ENCODE measurements at places on chromosomes 4 and X. TPM values are rescaled to one million over a fixed set of nuclear protein-coding genes. Genes with fewer than 3 reads are reported as not detected.

Gene PKD2
- total RNA-seq: 17.3 TPM

Gene IL9R
- 4.5 TPM for total RNA-seq

DNA sequence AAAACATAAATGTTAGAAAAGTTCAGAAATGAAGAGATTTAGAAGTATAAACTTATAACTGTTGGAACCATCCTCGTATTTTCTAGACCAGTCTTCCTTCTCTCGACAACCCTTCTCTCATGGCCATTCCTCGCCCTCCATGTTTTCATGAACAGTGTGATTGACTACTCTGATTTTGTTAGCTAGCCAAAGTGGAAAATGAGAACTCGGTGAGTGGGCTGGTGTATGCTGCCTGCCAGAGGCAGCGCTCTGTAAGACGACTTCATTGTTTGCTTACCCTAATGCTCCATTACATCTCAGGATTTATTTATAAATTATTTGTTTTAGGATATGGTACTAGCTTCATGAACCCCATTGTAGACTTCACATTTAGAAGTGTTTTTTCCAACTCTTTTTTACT lies 153.0 kb downstream of the CBR4 start:
- no peak for DNase-seq

Gene DGAT2L6
- not detected for total RNA-seq

DNA sequence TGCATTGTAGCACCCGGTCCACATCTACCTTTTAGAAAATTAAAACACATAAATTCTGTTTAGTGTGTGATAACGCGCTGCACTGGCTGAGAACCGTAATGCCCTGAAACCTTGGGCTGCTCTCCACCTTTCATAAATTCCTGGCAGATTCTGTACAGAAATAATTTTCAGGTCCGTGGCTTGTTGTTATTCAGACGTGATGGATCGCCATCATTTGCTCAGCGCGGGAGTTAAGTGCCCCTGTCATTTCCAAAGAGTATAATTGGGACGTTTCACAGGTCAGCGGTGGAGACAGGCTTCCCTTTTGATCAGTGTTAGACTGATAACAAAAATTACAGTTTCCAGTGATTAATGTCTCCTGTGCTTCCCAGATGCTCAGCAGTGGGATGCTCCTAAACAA lies 16.5 kb downstream of the UVSSA start:
- no peak for DNase-seq

Gene TENM3
- not detected for total RNA-seq

DNA sequence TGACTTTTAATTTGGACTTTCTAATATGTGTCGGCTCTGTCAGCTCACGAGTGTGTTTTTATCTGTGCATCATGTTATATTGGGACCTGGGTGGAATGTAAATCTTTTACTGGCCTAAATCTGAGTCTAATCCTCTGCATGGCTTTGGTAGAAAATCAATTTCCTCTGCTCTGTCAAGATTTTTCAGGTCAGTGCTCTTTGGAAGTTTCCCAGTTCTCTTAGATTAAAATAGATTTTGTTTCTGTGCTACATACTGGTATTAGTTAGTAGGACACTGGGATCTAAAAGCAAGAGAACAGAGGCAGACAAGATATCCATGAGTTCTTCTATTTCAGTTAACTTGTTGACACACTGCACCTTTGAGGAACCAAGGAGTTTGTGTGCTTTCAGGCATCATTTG lies 39.7 kb downstream of the REPS2 start:
- no peak for DNase-seq

Gene GPAT3
- 2.4 TPM for total RNA-seq

Gene DUSP21
- not detected for total RNA-seq

- DNase-seq: no peak
Measured at GRCh38 chr4:6889101-6889735, 20.4 kb upstream of the TBC1D14 start.

GRCh38 chr4:149638073-149638472 lies 177.6 kb downstream of the IQCM start:
- DNase-seq: no peak

- no peak for DNase-seq
Measured at GRCh38 chr4:39936565-39937418, 40.9 kb downstream of the PDS5A start.

DNA sequence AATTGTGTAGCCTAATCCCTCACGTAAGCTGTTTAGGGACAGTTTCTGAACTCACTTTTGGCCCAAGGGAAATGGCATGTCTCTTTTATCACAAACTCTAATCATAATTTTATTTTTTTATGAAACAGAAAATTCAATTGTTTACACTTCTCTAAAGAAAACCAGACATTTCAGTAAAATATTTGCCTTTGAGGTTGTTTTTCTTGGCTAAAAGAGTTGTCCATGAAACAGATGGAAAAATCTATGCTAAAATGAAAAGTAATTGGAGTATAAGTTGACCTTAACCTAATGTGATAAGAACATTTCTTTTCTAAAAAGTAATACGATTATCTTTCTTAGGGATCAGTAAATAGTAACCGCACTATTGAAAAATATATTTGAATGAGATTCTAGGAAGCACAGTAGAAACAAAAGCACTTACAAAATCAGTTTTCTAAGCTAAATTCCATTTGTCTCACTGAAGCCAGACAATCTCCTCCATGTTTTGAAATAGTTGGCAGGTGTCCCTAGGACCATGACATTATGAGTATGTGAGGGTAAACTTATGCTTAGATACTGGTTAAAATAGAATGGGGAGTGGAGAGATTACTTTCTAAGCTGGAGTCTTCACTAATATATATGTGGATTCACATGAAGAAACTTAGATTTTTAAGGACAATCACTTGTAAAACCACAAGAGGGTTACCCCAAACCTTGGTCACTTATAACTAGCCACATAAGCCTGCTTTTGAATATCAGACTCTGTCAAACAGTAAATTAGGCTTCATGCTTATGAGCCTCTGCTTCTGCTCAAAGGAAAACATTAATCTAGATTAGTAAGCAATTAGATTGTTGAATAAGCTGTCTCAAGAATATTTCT lies 20.1 kb upstream of the TET2 start:
- no peak for DNase-seq

GRCh38 chr4:122700178-122700725 lies 32.3 kb upstream of the BBS12 start:
- no peak for DNase-seq

Gene GNPDA2
- 8.3 TPM for total RNA-seq

DNA sequence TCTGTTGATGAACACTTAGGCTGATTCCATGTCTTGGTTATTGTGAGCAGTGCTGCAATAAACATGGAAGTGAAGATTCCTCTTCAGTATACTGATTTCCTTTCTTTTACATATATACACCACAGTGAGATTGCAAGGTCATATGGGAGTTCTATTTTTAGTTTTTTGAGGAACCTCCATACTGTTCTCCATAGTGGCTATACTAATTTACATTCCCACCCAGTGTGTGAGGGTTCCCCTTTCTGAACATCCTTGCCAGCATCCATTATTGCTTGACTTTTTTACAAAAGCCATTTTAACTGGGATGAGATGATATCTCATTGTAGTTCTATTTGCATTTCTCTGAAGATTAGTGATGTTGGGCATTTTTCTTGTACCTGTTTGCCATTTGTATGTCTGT lies 80.5 kb upstream of the GALNT7 start:
- DNase-seq: no peak

DNA sequence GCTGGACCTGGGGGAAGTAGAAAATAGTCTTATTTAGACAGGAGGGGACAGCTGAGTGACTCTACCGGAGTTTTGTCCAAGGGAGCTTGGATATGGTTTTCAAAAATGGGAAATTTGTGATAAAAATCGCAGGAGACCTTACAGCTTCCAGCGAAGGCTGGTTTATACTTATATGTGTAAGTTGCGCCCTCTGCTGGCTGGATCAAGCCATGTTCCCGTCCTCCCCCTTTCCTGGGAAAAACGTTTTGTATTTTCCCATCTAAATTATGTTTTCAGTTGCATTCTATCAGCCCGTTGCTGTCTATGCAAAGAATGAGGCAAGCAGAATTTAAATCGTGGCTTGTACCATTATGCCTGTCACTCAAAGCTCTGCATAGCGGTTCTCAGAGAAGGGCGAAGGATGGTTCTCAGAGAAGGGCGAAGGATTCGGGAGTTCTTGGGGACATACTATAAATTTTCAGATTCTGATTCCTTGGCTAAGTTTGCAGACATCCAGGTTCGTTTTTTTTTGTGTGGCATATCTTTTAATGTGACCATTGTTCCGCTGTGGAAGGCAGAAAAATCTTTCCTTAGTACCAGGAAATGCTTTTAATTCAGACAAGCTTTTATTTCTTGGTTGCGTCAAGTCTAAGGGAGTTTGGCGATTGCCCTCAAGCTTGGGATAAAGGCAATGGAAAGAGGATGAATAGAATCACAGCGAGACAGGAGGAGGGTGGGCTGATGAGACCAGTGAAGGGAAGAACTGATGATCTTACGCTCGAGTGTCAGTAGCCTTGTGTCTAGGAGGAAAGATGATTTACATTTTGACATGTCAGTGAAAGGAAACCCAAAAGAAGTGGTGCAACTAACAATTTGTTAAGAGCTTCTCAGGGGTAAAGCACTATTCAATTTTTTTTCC lies 128.5 kb upstream of the ARX start:
- peak; percentile 8 for DNase-seq

DNA sequence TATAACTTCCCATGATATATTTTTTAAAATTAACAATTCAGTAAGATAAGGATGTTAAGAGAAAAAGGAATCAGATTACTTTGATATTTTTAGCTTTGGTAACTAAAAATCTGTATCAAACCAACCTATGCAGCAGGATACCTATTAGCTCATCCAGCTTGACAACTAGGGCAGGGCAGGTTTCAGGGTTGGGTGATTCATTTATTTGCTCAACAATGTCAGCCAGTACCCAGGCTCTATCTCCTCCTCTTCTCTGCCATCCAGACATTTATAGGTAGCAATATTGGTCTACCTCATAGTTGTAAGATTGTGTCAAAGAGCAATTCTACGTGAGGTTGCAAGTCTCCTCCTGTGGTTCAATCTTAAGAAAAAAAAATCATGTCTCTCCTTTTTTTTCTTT lies 421.9 kb downstream of the ANKRD50 start:
- DNase-seq: no peak

Gene IBSP
- total RNA-seq: not detected

Gene HTN3
- total RNA-seq: not detected

Gene SLC38A5
- 23.3 TPM for total RNA-seq

Gene RHOXF1
- total RNA-seq: 4.7 TPM

All from CD4-positive, CD25-positive, alpha-beta regulatory T cell (primary cell).